ENCODE measurements at places on chromosomes 2 and 18.
A peak's percentile ranks its signal among the peaks of the same experiment; 100 is the strongest.

GRCh38 chr2:157596992-157597681, 31.5 kb downstream of the ACVR1C start:
- DNase-seq = peak; percentile 44

GRCh38 chr2:31231571-31232302, 2.2 kb upstream of the EHD3 start:
- DNase-seq = no peak

DNA sequence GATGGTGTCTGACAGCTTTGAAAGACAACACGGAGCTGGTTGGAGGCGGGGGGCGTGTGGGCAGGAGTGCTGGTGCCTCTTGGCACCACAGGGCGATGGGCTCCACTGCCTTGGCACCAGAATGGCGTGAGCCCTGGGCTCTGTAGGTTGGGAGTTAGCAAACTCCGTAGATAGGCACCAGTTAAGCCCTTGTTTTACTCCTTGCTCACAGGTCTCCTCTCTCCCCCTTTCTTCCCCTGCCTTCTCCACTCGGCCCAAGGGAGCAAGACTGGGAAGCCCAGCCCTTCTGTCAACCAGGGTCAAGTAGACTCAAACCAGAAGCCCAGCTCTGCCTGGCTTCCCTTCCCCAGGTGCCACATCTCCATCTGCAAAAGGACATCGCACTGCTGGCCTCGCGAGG, 281.7 kb upstream of the ID2 start:
- no peak for DNase-seq

GRCh38 chr18:50277942-50278341, 3.4 kb downstream of the MBD1 start:
- DNase-seq = no peak

DNA sequence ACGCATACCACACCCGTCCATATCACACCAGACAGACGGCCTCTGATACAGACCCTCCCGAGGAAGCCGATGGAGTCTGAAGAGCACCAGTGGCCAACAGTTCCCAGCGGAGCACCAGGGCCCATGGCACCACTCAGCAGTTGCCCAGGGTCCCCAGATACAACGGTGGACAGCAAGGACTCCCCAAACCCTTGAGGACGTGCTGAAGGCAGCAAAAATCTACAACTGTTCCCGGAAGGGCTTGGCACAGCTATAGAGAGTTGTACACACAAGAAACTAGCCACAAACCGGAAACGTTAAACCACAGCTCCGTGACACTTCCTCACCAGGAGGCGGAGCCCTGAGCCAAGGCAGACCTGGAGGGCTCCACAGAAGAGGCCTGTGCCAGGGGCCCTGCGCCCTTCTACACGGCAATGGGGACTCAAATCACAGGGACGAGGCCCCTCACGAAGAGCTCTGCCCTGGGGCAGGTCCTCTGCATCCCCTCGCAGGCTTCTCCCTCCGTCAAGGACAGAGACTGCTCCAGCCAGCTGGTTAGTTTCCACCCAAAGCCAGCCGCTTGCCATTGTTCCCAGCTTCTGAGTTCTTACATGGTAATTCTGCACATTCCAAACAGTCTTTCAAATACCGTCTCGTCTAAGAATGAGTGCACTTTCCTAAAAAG, 133.4 kb downstream of the HDAC4 start:
- peak; percentile 95 for DNase-seq

DNA sequence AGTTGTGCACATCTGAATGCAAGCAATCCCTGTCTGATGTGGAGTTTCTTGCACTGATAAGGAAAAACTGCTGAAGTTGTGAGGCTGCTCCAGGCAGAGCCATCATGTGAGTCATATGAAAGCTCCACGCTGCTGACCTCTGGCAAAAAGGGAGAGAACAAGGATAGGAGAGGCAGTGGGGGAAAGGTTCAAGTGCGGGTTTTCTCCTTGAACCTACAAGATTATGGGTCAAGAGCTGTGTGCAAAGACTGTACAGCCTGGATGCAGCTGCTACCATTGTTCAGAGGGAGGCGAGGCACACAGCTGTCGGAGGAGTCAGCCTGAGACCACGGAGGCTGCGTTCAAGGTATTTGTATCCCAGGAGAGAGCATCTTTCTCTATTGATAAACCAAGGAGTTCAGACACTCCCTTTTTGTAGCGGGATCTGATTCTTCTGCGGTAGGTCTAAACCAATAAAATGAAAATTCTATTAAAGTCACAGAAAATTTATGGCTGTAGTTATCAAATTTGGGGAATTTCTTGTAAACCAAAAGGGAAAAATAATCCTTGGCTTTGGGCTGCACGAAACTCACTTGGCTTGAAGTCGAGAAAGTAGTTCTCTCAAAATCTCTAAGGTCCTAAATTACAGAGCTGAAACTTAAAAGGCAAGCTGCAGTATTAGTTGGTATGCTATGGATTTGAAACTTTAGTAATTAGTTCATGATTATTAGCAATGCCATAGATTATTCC, at the start of gene CDK15:
Gene CDK15 (plus strand): TSS at position 96 of the 729 bp plus-strand sequence. CDS start 128 bp downstream, at position 224.
- no peak for DNase-seq

DNA sequence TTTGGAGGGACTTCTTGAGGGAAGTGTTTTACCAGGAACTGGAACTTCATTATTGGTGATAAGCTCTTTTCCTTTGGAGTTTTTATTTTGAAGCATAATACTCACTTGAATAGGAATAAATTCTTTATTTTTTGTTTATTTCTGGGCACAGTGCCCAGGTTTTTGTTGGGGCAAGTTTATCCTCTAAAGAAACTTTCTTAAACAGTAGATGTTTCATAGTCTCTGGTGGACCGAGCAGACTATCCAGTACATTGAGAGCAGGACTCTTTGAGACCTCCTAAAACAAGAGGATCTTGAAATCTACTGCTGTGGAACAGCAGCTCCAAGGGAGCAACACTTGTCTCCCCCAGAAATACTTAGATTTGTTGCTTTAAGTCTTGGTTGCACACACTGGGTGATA, 109.4 kb downstream of the PARD3B start:
- DNase-seq = no peak

DNA sequence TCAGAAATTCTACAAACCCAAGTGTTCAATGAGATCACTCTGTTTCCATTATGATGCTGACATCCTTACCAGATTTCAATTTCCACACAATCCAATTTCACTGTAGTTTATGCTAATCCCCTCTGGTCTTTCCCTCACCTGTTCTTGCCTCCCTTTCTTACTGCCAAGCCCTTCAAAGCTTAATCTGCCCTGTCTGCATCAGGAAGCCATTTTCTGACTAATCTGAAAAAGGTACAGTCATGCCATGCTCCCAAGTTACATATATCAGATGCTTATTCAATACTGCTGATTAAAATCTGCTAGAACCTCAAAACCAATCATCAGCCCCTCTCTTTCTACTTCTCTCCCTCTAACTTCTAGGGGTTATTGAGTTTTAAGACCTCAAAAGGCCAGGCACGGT, 8.9 kb downstream of the KRTCAP3 start:
- DNase-seq = no peak

GRCh38 chr2:111216811-111217652, 96.3 kb downstream of the BCL2L11 start:
- no peak for DNase-seq

GRCh38 chr2:8631465-8632005, 50.3 kb upstream of the ID2 start:
- no peak for DNase-seq

Measured in CD4-positive, alpha-beta T cell treated with Interleukin-4 for 4 hours (primary cell).